SJCRH30 (cell line): ENCODE measurements at places on chromosomes 7 and 10. TPM values are rescaled to one million over a fixed set of nuclear protein-coding genes. Genes with fewer than 3 reads are reported as not detected.

GRCh38 chr10:99418910-99419624, 11.4 kb downstream of the GOT1 start:
- H3K36me3 ChIP-seq: peaks cover 28% of the 10 kb centered on the region
- no peak for DNase-seq
- no peaks in the 10 kb centered on the region for H3K27me3 ChIP-seq
- no peaks in the 10 kb centered on the region for H3K4me1 ChIP-seq

- H3K27me3 ChIP-seq: no peaks in the 10 kb centered on the region
- H3K27ac ChIP-seq: no peak overlapping the region
- no peak for DNase-seq
- no peak overlapping the region for H3K4me3 ChIP-seq
- H3K4me1 ChIP-seq: no peaks in the 10 kb centered on the region
Observed at GRCh38 chr10:132503581-132504421, 33.8 kb upstream of the INPP5A start.

DNA sequence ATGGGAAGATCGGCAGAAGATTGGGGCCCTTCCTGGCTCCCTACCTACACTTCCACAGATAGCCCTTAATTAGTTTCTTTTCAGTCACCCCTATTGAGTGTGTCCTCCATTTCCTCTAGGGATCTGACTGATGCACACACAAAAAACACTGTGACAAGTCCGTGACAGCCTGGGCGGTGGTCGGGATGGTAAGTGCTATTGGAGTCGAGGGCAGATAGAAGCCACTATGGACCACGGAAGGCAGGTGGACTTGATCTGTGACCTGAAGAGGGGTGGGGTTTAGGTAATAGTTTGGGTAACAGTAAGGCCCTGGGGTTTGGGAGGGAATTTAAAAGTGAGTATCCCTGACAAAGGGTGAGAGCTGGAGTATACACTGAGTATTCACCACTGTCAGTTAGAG, 53.0 kb downstream of the PDK4 start:
- no peaks in the 10 kb centered on the region for H3K27me3 ChIP-seq
- H3K4me3 ChIP-seq: no peak overlapping the region
- no peak overlapping the region for H3K27ac ChIP-seq
- H3K4me1 ChIP-seq: no peaks in the 10 kb centered on the region
- no peak for DNase-seq
- H3K36me3 ChIP-seq: no peaks in the 10 kb centered on the region

DNA sequence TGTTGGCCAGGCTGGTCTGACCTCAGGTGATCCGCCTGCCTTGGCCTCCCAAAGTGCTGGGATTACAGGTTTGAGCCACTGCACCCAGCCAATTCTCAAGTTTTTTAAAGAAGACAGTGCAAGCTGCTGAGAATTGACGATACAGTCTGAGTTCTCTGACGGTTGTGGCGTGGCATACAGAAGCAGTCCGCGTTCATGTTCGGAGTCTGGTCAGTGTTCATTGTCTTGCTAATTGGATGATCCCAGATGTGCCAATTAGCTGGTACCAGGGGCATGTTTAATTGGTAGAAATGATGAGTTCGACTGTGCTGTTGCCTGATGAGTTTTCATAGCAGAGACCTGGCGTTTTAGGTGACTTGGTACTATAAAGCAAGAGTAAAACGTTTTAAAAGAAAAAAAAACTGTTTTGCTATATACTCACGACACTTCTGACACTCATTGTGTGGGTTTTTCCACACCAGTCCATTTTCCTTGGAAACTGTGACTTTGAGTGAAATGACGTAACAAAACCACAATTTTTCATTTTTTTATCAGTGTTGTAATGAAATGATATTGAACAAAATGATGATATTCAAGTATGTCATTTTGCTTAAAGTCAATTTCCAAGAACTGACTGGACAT, 32.3 kb downstream of the CAMK1D start:
- no peak overlapping the region for H3K4me3 ChIP-seq
- no peaks in the 10 kb centered on the region for H3K36me3 ChIP-seq
- no peak for DNase-seq
- H3K27ac ChIP-seq: no peak overlapping the region
- no peaks in the 10 kb centered on the region for H3K4me1 ChIP-seq
- H3K27me3 ChIP-seq: no peaks in the 10 kb centered on the region

- no peaks in the 10 kb centered on the region; the same call in 1 of the 2 replicates for H3K36me3 ChIP-seq
- H3K27me3 ChIP-seq: no peaks in the 10 kb centered on the region
- no peak overlapping the region for H3K4me3 ChIP-seq
- no peaks in the 10 kb centered on the region for H3K4me1 ChIP-seq
Observed at GRCh38 chr7:132511387-132511786, 64.9 kb downstream of the PLXNA4 start.

TMEM236 gene
- total RNA-seq: not detected in 2 replicates

CCDC172 gene
- total RNA-seq: not detected in 2 replicates

ZNF425 gene
- 0.57 and 0.89 TPM in 2 replicates for total RNA-seq

RPEL1 gene
- total RNA-seq: not detected in 2 replicates

CDK14 gene
- total RNA-seq: 67.6 and 78.2 TPM in 2 replicates

CNTNAP2 gene
- total RNA-seq: 0.05 TPM in 1 of 2 replicates, not detected in the other
